Glutamatergic neuron (in vitro differentiated cells): ENCODE measurements at places on chromosomes 11 and 22. TPM values are rescaled to one million over a fixed set of nuclear protein-coding genes. Genes with fewer than 3 reads are reported as not detected.

DNA sequence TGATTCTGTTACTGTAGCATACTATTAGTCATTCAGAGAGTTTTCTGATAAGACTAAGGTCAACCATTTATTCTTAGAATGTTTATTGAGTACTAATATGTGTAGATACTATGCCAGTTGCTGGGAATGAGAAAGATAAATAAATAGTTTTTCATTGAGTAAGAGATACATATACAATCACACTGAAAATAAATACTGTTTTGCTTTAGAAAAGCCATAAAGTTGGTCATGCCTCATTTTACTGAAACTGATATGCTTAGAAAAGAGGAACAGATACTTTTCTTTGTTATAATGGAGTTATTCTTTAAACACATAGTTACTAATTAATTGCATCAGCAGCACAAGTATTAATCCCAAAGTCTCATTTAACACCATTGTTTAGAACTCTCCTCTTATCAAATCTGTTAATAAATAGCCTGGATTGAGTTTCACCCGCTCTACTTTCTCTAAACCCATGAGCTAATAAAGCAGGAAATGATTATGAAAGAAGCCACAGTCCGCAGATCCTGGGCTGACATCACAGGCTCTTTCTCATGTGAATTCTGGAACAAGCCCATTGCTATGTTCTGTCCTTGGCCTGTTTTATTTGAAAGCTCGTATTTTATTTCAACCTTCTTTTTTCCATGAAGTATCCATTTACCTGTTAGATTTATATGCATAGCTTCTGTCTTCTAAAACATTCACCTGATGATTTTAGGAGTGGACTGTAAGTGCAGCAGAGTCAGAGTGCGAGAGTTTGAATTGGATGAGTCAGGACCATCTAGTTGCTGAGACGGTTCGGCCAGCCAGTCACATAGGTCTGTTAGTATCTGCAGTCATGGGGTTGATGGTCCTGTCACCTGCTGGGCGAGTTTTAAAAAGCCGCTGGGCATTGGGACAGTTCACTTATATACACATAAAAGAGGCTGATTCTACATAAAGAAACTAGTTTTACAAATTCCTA lies 35.5 kb downstream of the PIWIL4 start:
- H3K4me3 ChIP-seq: no peak overlapping the region
- H3K4me1 ChIP-seq: no peaks in the 10 kb centered on the region
- no peaks in the 10 kb centered on the region for H3K27me3 ChIP-seq
- DNase-seq: peak; percentile 74

- no peak for DNase-seq
- no peaks in the 10 kb centered on the region for H3K4me1 ChIP-seq
- H3K27me3 ChIP-seq: peaks cover 1% of the 10 kb centered on the region
- H3K36me3 ChIP-seq: peaks cover 29% of the 10 kb centered on the region
- no peak overlapping the region for H3K4me3 ChIP-seq
These were observed 80.7 kb upstream of the LARGE1 start for GRCh38 chr22:34000879-34001526.

GRCh38 chr11:75406338-75406777 lies 7.0 kb downstream of the RPS3 start:
- peaks cover 27% of the 10 kb centered on the region for H3K4me1 ChIP-seq
- peaks cover 2% of the 10 kb centered on the region for H3K27me3 ChIP-seq
- no peak for DNase-seq
- H3K27ac ChIP-seq: peak overlapping the region; percentile 53
- no peak overlapping the region for H3K4me3 ChIP-seq

DNA sequence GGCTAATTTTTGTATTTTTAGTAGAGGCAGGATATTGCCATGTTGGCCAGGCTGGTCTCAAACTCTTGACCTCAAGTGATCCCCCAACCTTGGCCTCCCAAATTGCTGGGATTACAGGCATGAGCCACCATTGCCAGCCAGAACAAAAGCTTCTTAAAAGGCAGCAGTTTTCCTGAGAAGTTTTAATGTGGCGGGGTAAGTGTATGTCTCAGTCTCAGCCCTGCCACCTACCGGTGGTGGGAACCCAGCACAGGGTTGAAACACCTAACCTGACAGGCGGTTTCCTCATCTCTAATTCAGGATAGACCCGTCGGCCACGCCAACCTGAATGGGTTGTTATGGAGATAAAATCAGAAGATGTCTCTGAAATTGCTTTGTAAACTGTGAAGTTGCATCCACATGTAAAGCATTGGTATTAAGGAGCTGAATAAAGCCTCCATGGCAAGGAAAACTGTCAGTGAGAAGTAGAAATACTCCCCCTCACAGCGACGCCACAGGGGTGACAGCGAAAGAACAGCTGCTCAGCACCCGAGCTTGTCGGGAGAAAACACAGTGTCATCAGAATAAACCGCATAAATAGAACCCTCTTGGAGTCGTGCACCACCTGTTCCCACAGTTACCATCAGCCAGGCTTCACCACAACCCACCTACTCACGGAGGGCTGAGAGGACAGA lies 165.9 kb upstream of the NCAM1 start:
- peaks cover 60% of the 10 kb centered on the region for H3K4me1 ChIP-seq
- H3K27me3 ChIP-seq: peaks cover 10% of the 10 kb centered on the region
- peak overlapping the region; percentile 28 for H3K27ac ChIP-seq

GRCh38 chr11:106086850-106087249 lies 9.4 kb downstream of the AASDHPPT start:
- peak overlapping the region; percentile 3 for H3K4me3 ChIP-seq
- peaks cover 23% of the 10 kb centered on the region for H3K4me1 ChIP-seq
- no peak for DNase-seq

- H3K4me3 ChIP-seq: peak overlapping the region; percentile 67
- H3K27ac ChIP-seq: no peak overlapping the region
- peaks cover 8% of the 10 kb centered on the region for H3K27me3 ChIP-seq
- H3K36me3 ChIP-seq: no peaks in the 10 kb centered on the region
- peaks cover 21% of the 10 kb centered on the region for H3K4me1 ChIP-seq
These were observed 27.2 kb downstream of the SHANK3 start for GRCh38 chr22:50699756-50700386.

- peaks cover 7% of the 10 kb centered on the region for H3K27me3 ChIP-seq
- H3K4me1 ChIP-seq: no peaks in the 10 kb centered on the region
- H3K27ac ChIP-seq: no peak overlapping the region
- H3K36me3 ChIP-seq: no peaks in the 10 kb centered on the region
These were observed 13.3 kb upstream of the PPP6R3 start for GRCh38 chr11:68447015-68447801.

GRCh38 chr11:78972177-78972576 lies 397.5 kb upstream of the NARS2 start:
- no peak overlapping the region for H3K4me3 ChIP-seq
- H3K36me3 ChIP-seq: no peaks in the 10 kb centered on the region
- H3K27ac ChIP-seq: no peak overlapping the region
- peaks cover 2% of the 10 kb centered on the region for H3K27me3 ChIP-seq
- no peak for DNase-seq
- H3K4me1 ChIP-seq: peaks cover 8% of the 10 kb centered on the region

The SLC29A2 gene
- total RNA-seq: 2.8 TPM

The FOLR1 gene
- not detected for total RNA-seq

The SYCE3 gene
- total RNA-seq: not detected

The MMP10 gene
- total RNA-seq: not detected

The RASL10A gene
- total RNA-seq: 1.3 TPM
